Neural crest cell (in vitro differentiated cells): ENCODE measurements at places on chromosomes 6 and 20.

DNA sequence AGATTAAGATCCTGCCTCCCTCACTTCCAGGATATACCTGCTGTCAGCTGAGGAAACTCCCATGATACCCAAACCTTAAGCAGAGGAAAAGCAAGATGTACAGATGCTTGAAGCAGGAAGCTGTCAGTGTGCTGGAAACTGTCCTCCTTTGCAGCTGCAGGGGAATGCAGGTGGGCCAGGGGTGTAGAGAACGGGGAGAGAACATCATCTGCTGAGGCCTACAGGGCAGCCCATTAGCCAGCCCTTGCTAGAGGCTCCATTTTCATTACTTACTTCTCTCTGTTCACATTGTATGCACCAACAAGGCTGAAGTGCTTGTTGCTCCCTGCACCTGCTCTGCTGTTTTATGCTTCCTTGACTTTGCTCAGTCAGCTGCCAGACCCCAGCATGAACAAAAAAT, 119.1 kb downstream of the PRND start:
- H3K36me3 ChIP-seq, result no peaks in the 10 kb centered on the region
- no peaks in the 10 kb centered on the region for H3K4me1 ChIP-seq

DNA sequence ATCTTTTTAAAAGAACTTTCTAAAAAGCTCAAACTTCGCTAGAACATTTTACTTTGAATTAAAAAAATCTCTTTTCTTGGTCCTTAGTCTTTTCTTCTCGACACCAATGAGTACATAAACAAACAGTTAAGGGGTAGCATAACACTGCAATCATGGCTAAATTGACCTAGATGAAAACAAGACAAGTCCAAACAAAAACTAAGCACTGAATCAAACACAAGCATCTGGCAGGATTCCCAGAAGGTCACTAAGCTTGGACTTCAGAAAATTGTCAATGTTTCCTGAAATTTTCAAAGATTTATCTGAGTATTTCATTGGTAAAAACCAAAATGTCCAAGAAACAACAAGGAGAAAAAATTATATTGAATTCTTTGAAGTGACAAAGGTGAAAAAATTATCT, 5.0 kb downstream of the COL21A1 start:
- DNase-seq, result no peak
- no peaks in the 10 kb centered on the region for H3K36me3 ChIP-seq
- H3K27ac ChIP-seq, result no peak overlapping the region
- H3K27me3 ChIP-seq, result peaks cover 27% of the 10 kb centered on the region
- peaks cover 5% of the 10 kb centered on the region for H3K4me1 ChIP-seq
- no peak overlapping the region for H3K4me3 ChIP-seq

DNA sequence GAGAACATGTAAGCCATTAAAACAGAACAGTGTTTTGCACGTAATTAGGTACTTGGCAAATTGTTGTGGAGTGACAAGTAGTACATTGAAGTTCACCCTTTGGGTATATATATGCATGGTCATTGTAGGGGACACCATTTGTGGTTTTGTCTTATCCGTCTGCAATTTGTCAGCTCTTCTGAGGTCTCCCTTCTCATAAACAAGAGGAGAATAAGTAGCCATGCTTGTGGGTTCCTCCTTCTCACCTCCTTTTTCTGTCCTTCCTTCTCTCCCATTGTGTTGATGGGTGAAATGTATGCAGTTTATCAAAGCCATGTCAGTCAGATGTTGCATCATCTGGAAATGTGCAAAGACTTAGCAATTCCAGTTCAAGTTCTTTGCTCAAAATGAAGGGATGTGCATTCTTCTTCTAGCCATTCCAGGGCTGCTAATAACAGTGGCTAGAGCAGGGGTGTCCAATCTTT, 70.9 kb downstream of the QKI start:
- DNase-seq, result no peak
- H3K4me1 ChIP-seq, result peaks cover 61% of the 10 kb centered on the region

GRCh38 chr20:61331543-61331942, 79.5 kb downstream of the CDH4 start:
- H3K27ac ChIP-seq, result peak overlapping the region; percentile 83
- no peaks in the 10 kb centered on the region for H3K36me3 ChIP-seq
- no peak overlapping the region for H3K4me3 ChIP-seq
- no peak for DNase-seq
- no peaks in the 10 kb centered on the region for H3K27me3 ChIP-seq
- H3K4me1 ChIP-seq, result peaks cover 6% of the 10 kb centered on the region

- H3K4me3 ChIP-seq, result no peak overlapping the region
- no peak for DNase-seq
- peaks cover 2% of the 10 kb centered on the region for H3K27me3 ChIP-seq
- H3K4me1 ChIP-seq, result peaks cover 4% of the 10 kb centered on the region
Measured at GRCh38 chr20:44720621-44720996, 5.4 kb downstream of the CCN5 start.

DNA sequence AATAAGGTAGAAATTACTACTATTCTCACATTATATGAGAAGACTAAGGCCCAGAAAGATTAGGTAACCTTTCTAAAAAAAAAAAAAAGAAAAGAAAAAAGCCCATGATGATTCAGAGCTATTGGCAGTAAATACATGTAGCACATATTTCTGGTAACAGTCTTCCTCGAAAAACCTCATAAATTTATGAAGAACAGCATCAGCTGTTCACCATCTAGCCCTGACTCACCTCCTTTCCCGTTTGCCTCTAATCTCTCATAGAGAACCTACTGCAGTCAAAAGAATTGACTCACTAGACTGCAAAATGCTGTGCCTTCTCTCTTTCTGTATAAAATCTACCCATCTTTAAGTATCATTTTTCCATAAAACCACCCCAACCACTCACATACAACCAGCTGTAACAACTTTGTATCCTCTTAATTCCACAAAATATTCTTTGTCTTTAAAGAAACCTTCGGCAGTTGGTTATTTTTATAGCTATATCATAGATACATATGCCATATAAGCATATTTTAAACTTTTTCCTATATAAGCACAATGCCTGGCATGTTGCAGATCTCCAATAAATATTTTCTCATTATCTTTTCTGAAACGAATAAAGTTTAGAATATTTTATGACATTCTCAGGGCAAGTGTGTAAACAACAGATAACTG, 152.7 kb upstream of the ENPP5 start:
- no peak overlapping the region for H3K4me3 ChIP-seq
- no peaks in the 10 kb centered on the region for H3K36me3 ChIP-seq
- H3K4me1 ChIP-seq, result peaks cover 6% of the 10 kb centered on the region

DNA sequence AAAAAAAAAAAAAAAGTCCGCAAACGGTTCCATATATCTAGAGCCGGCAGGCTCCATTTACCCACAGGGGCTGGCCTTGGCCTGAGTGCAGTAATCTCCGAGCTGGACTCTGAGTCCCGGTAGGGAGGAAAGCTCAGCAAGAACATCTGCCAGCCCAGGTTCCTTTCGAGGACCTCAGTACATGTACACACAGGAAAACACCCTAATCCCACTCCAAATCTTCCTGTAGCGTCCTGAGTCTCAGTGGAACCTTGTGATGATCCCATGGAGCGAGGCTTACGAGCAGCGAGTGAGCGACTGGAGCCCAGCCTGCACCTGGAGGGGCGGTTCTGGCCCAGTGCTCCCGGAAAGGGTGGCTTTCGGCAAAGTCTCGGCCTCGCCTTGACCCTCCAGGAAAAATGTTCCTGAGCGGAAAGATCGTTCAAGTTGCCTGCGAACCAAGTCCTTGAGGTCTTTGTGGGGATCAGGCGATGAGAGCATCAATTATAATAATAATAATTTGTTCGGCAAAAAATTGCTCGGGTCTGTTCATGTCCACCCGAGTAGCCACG, 32.1 kb downstream of the PRSS16 start:
- no peak for DNase-seq
- peaks cover 90% of the 10 kb centered on the region for H3K27me3 ChIP-seq
- peaks cover 4% of the 10 kb centered on the region for H3K36me3 ChIP-seq

DNA sequence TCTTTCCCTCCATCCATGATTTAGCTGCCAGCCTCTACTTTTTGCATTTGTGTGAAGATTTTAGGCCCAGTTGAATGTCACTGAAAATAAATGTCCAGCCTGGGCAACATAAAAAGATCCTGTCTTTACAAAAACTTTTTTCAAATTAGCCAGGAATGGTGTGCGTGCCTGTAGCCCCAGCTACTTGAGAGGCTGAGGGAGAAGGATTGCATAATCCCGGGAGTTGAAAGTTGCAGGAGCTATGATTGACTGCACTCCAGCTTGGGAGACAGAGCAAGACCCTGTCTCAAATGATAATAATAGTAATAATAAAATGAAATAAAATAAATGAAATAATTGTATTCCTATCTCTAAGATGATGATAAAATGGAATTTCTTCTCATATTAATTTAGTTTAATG, 5.0 kb upstream of the GFOD1 start:
- H3K4me3 ChIP-seq, result no peak overlapping the region
- H3K4me1 ChIP-seq, result peaks cover 19% of the 10 kb centered on the region
- H3K27me3 ChIP-seq, result peaks cover 15% of the 10 kb centered on the region
- no peaks in the 10 kb centered on the region for H3K36me3 ChIP-seq
- DNase-seq, result no peak

GRCh38 chr6:27775796-27776184, 136.4 kb downstream of the OR2B2 start:
- H3K27me3 ChIP-seq, result peaks cover 40% of the 10 kb centered on the region
- no peak overlapping the region for H3K4me3 ChIP-seq
- no peaks in the 10 kb centered on the region for H3K36me3 ChIP-seq
- peaks cover 11% of the 10 kb centered on the region for H3K4me1 ChIP-seq
- no peak for DNase-seq

DNA sequence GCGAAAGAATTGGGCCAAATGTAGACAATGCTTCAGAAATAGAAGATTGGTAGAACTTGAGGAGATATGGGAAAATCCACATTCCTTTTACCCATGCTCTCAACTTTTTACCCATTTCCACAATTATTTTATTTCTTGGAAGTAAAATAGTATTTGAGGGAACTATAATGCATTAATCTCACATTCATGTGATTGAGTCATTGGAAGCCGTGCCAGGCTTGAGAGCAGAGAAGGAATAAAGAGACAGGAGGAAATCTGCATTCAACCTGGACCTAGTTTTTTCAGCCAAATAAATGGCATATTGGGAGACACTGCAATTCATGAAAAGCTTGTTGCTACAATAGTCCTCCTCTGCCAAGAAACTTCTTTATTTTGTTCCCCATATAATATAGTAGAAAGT, 2.8 kb upstream of the NUP153 start:
- DNase-seq, result no peak
- peaks cover 12% of the 10 kb centered on the region for H3K4me1 ChIP-seq
- H3K27ac ChIP-seq, result no peak overlapping the region
- H3K4me3 ChIP-seq, result no peak overlapping the region
- no peaks in the 10 kb centered on the region for H3K36me3 ChIP-seq
- H3K27me3 ChIP-seq, result no peaks in the 10 kb centered on the region

GRCh38 chr20:10357974-10358373, 76.0 kb downstream of the MKKS start:
- no peaks in the 10 kb centered on the region for H3K36me3 ChIP-seq
- peaks cover 3% of the 10 kb centered on the region for H3K4me1 ChIP-seq
- no peaks in the 10 kb centered on the region for H3K27me3 ChIP-seq

GRCh38 chr20:3173610-3174441, 477 bp upstream of the LZTS3 start:
- peak overlapping the region; percentile 97 for H3K4me3 ChIP-seq
- H3K27ac ChIP-seq, result peak overlapping the region; percentile 98
- no peaks in the 10 kb centered on the region for H3K36me3 ChIP-seq
- H3K4me1 ChIP-seq, result peaks cover 24% of the 10 kb centered on the region
- peaks cover 25% of the 10 kb centered on the region for H3K27me3 ChIP-seq

GRCh38 chr6:149923327-149923986, 536 bp upstream of the RAET1G start:
- H3K4me1 ChIP-seq, result peaks cover 17% of the 10 kb centered on the region
- H3K27ac ChIP-seq, result no peak overlapping the region
- no peaks in the 10 kb centered on the region for H3K36me3 ChIP-seq
- H3K27me3 ChIP-seq, result peaks cover 91% of the 10 kb centered on the region
- no peak for DNase-seq

DNA sequence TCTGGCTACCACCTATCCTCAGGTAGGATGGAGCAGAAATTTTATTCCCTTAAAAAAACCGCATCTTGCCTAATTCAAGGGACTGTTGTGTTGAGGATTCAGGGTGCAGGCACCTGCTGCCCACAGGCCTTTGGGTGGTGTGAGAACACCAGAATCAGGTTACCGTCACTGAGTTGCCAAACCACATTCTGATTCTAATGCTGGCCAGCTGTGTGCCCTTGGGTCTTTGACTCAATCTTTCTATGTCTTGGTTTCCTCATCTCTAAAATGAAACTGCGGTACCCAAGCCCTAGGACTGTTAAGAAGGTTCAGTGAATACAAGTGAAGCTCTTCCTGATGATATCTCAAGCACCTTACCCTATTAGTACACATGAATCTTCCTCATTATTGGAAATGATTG, 827.3 kb downstream of the DHX35 start:
- H3K4me3 ChIP-seq, result no peak overlapping the region
- no peak overlapping the region for H3K27ac ChIP-seq
- H3K4me1 ChIP-seq, result no peaks in the 10 kb centered on the region
- H3K27me3 ChIP-seq, result peaks cover 2% of the 10 kb centered on the region
- no peak for DNase-seq

DNA sequence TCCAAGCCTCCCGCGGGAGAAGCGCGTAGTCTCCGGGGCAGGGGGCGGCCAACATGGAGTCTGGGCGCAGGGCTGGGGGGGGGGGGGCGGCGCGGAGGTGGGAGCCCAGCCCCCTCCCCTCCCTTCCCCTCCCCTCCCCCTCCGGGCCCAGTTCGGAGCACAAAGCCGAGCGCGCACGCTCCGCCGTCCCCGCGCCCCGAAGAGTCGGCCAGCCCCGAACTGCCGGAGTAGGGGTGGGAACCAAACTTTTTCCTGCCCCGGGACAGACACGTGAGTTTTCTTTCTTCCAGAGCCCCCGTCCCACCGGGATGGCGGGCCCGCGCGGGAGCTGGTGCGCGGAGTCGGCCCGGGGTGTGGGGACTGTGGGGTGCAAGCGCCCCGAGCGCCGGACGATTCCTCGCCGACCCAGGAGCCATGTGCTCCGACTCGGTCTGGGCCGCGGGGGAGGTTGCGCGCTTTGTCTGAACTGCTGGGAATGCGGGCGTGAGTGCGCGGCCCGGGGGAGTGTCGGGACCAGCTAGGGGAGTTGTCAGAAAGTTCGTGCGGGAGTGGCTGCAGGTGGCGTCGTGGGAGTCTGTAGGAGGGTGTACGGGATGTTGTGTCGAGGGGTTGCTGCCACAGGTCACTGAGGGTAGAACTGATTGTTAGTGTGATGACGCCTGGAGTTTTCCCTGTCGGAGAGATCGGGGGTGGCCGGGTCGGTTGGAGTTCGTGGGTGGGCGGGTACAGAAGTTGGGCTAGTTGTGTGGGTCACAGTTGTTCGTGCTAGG, 1.2 kb downstream of the TGIF2 start:
- H3K4me1 ChIP-seq, result peaks cover 38% of the 10 kb centered on the region
- H3K27me3 ChIP-seq, result peaks cover 8% of the 10 kb centered on the region
- H3K4me3 ChIP-seq, result peak overlapping the region; percentile 96
- peak overlapping the region; percentile 97 for H3K27ac ChIP-seq
- no peaks in the 10 kb centered on the region for H3K36me3 ChIP-seq

DNA sequence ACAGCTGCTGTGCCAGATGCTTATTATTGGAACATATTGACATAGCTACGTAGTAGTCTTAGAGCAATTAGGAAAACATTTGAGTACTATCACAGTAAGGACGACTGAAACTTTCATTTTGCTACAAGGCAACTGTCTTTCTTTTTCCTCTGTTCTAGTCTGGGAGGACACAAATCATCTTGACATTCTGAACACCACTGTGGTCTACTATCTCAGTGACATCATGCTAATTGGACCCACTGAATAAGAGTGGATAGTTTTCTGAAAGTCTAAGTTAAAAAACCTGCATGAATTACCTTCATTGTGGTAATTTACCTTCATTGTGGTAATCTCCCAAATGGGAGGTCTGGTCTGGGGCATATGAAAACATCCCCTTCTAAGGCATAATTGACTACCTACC, 163.3 kb upstream of the MOCS1 start:
- no peaks in the 10 kb centered on the region for H3K36me3 ChIP-seq
- no peak for DNase-seq
- no peak overlapping the region for H3K27ac ChIP-seq
- peaks cover 35% of the 10 kb centered on the region for H3K27me3 ChIP-seq
